ENCODE measurements at places on chromosomes 16 and 17.

GRCh38 chr17:55266958-55267688, 2.4 kb downstream of the HLF start:
- DNase-seq, result no peak

- DNase-seq, result no peak
Measured at GRCh38 chr16:11642765-11643116, 25.5 kb upstream of the SNN start.

DNA sequence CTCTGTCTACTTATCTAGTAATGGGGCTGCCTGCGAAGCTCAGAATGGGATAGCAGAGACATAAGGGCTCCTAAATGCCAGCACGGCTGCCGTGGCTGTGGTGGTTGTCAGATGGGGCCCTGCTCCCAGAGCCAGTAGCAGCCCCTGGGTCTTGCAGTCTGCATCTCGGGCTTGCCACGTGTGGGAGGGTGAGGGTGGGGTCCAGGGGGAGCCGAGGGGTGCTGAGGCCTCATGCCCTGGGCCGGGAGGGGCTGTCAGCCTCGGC, 88.8 kb upstream of the GSE1 start:
- no peak for DNase-seq

DNA sequence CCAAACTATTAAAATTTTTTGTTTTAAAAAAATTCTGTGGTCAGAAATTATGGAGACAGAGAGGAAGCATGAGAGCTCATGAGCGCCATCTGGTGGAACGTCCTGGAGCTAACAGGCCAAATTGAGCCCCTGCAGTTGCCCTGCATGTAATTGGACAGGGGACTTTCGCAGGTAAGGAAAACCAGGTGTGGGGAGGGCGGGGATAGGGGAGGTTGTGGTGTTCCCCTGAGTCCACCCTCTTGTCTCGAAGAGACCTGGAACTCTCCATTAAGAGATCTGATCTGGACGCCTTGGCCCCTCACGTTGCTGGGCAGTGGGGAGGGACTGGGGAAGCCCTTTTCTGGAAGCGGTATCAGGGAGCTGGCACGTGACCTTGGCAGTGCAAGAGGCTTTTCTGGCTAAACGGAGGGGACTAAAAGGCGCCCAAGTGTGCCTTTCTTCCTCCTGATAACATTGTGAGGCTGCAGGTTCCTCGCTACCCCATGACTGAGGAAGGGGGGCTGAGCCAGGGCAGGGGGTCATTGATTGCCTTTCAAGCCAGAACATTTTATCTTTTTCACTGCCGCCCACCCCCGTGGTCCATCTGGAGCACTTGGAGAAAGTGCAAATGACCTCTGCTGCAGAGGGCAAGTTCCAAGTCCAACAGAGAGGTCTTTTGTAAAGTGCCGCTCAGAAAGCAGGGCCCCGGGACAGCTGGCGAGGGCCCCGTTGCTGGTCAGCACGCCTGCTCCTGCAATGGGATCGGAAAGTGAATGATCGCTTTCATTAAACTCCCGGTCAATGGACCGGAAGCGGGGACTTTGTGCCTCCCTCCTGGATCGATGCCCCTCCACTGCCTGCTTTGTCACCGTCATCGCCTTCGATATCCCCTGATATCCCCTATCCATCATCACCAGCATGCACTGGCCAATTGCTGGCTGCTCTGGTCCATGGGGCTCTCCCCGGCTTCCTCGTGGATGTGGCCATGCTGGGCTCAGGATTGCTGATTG, 18.4 kb downstream of the PDILT start:
- DNase-seq, result peak; percentile 19

GRCh38 chr17:82213251-82214011, 789 bp upstream of the CCDC57 start:
- DNase-seq, result peak; percentile 49

- DNase-seq, result no peak
Measured at GRCh38 chr17:61908292-61909037, 19.3 kb downstream of the INTS2 start.

DNA sequence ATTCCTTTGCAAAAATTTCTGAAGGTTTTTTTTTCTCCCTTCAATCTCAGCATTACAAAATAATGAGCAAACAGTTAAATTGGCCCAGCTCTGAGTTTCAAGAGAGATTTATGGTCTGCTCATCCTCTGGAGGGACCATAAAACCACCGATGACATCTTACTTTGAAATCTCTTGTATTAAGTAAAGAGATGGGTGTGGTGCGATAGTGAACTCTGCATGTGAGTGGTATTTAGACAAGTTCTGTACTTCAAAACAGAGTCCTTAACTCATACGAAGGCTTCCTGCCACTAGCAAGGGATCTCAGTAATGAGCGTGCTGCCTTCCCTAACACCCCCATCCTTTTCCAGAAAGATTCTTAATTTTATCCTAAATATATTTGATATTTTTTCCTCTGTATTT, 2.1 kb downstream of the FAM20A start:
- no peak for DNase-seq

GRCh38 chr17:65328567-65328966, 191.4 kb downstream of the RGS9 start:
- DNase-seq, result no peak

DNA sequence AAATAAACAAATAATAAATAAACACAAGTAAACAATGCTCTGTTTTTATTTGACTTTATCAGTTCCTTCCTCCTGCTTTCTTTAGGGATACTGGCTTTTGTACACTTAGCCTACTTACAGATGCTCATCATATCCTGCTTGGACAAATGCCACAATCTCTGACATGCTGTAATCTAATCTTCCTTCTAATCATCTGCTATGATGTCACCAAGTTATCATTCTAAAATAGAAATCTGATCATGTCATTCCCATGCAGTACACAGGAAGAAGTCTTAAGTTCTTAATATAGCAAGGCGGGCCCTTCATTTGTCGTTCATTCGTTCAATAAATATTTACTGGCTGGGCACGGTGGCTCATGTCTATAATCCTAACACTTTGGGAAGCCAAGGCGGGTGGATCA, 9.1 kb upstream of the UBB start:
- no peak for DNase-seq

DNA sequence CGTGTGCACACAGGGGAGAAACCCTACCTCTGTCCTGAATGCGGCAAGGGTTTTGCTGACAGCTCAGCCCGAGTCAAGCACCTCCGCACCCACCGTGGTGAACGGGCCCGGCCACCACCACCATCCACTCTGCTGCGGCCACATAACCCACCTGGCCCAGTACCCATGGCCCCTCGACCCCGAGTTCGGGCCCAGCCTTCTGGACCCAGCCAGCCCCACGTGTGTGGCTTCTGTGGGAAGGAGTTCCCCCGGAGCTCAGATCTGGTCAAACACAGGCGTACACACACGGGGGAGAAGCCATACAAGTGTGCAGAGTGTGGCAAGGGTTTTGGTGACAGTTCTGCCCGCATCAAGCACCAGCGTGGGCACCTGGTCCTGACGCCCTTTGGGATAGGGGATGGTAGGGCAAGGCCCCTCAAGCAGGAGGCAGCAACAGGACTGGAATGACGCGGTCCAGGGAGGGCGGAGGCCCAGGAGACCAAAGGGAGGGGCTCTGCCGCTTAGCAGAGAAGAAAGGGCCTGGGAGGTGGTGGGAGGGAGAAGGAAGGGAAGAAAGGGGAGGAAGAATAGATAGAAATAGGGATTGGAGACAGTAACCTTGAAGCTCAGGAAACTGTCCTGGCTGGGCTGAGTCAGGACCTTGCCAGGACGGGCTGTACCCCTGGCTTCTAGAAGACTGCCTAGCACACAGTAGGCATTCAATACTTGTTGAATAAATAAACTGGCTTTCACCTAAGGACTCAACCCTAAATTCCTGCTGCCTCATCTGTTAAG, 3.6 kb downstream of the ZNF48 start:
- no peak for DNase-seq

GRCh38 chr17:45332989-45333701, 16.3 kb upstream of the MAP3K14 start:
- no peak for DNase-seq

DNA sequence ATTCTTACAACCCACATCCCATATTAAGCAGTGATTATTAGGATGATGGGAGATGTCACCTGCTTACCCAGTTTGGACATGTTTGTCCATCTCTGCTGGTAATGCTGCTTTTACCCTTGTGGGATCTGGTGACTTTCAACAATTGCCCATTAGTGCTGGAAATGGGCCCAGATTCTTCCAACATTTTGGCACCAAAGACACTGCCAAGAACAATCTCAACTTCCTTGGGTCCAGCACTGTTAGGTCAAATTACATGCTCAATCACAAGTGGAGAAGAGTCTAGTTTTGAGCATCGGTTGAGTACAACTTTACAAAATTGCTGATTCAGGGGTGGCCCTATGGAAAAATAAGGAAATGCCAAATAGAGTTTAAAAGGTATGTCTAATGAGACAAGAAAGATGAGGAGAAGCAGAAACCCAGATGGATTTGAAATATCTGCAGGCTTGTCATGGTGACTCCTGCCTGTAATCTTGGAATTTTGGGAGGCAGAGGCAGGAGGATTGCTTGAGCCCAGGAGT, 13.0 kb upstream of the ZFP3 start:
- DNase-seq, result no peak

GRCh38 chr17:31693433-31694220, 165.4 kb downstream of the COPRS start:
- DNase-seq, result no peak

GRCh38 chr17:68326681-68327080, 35.4 kb downstream of the ARSG start:
- no peak for DNase-seq

DNA sequence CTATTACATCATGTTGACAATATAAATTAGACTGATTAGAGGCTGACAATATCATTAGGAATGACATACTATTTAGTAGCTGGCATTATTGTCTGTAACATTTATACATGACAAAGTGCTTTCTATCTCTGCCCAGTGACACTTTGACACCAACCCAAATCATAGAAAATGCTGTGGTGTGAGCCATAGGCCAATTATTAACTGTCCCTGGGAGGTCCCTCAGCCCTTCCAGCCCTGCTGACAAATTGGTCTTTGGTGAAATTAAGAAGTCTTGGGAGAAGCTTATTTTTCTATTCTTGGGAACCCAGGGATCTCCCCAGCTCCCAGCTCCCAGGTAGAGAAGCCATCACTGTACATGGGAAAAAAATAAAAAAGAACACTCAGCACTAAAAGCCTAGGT, 179.6 kb downstream of the AIPL1 start:
- no peak for DNase-seq

DNA sequence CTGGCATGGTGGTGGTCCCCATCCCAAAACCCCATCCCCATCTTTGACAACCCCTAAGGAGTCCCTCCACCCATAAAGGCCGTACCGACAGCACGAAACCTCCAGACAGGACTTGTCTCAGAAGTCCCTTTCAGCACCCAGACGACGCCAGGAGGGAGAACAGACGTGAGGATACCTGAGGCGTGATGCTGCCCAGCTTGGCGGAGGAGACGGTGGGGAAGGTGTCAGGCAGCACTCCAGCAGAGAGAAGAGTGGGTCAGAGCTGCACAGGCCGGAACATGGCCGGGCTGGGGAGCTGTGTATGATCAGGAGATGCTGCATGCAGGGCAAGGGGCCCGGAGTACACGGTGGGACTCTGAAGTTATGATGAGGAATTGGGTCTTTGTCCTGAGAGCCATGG, 244.2 kb downstream of the GSG1L start:
- DNase-seq, result no peak

- no peak for DNase-seq
Measured at GRCh38 chr16:21628121-21628726, 24.2 kb downstream of the IGSF6 start.

DNA sequence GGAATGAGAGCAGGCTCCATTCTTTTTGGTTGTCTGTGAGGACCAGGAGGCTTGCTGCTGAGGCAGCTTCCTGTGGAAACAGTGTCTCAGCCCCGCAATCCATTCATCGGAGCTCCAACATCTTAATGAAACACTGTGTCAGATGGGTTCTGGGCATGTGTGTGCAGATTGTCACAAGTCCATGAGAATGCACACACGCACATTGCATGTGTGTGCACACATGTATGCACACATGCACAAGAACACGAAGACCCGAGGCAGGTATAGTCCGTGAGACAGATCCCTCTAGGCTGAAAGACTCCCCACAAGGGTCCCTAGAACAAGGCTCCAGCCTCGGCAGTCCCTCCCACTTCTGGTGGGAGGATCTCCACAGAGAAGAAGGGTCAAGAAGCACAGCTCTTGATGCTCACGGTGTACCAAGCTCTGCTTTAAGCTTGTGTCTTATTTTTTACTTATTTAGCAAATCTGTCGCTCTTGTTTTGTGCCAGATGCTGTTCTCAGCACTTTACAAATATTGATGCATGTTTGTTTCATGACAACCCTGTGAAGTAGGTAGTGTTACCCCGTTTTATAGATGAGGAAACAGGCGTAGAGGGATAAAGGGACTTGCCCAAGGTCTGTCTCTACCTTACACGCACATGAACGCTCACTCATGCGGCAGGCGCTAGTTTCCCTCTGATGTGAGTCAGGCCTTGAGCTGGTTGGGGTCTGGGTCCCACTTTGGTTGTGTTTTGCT, 213.1 kb downstream of the SEC14L1 start:
- DNase-seq, result no peak

DNA sequence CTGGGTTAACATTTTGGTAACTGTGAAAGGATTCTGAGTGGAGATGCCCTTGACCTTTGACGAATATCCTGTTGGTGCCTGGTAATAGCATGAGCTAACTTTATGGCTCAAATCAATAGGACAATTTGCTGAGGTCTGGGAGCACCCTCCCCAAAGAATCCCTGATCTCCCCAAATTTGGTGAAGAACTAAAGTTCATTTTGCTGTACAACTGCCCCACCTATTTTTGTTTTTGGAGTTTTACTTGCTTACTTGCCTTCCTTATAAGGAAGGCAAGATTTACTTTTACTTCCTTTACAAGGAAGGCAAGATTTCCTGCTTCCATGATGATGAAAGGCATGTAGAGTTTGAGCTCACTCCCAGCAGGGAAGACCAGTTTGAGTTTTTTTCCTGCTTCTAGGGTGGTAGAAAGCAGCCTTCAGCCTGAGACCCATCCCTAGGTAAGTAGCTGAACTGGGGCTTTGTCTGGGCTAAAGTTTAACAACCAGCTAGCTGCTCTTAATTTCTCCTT, 2.8 kb downstream of the KRTAP4-9 start:
- DNase-seq, result no peak

DNA sequence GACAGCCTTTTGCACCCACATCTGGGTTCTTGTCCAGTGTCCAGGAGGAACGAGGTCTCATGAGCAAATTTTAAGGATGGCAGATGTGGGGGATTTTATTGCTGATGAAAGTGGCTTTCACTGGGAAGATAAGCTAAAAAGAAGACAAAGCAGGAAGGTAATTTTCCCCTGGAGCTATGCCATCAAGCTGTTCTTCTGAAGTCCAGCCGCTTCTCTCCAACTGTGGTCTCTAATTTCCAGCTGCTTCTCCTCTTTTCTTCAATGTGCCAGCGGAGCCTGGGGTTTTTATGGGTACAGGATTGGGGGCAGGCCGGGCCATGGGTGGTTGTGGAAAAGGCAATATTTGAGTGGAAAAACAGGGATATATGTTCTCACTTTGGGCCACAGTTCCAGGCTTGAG, 430.8 kb downstream of the WWOX start:
- no peak for DNase-seq

- no peak for DNase-seq
Measured at GRCh38 chr16:52351451-52351850, 195.5 kb downstream of the TOX3 start.

- DNase-seq, result peak; percentile 75
Measured at GRCh38 chr16:23949630-23950290, 114.0 kb downstream of the PRKCB start.
